ENCODE measurements at places on chromosomes 12 and 14.
A peak's percentile ranks its signal among the peaks of the same experiment; 100 is the strongest.

- no peak for DNase-seq
These were observed 7.5 kb upstream of the SERPINA5 start for GRCh38 chr14:94573475-94574277.

DNA sequence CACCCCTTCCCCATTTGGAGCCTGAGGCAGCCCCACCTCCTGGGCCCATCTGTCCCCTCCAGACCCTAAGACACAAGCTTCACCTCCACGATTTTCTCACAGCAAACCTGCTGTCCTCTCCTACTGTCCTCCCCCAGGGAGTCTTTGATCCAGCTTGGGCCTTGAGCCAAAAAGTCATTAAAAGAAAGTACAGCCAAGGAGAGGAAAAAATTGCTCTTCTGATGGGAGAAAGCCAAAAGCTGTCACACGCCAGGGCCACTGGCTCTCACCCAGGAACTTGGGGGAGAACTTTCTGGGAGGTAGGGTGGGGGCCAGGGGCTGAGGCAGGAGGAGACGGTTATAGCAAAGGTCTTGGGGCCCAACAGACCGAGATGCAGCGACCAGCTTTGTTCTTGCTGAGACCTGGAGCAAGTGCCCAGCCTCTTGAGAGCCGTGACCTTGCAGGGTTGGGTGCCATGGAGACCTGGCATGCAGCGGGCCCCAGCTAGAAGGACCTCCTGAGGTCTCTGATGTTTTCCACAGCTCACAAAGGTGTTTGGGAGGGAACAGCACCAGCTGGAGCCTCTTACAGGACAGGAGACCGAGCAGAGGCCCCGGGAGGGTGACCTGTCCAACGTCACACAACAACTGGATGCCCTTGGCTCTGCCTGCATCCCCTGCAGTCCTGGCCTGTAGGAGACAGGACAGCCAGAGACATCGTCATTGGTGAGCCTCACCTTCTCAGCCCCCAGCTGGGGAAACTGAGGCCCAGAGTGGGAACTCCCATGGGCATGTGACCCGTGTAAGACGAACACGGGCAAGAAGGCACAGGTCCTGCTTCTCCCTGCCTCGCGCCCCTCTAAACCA, 124.5 kb downstream of the CALM1 start:
- no peak for DNase-seq

DNA sequence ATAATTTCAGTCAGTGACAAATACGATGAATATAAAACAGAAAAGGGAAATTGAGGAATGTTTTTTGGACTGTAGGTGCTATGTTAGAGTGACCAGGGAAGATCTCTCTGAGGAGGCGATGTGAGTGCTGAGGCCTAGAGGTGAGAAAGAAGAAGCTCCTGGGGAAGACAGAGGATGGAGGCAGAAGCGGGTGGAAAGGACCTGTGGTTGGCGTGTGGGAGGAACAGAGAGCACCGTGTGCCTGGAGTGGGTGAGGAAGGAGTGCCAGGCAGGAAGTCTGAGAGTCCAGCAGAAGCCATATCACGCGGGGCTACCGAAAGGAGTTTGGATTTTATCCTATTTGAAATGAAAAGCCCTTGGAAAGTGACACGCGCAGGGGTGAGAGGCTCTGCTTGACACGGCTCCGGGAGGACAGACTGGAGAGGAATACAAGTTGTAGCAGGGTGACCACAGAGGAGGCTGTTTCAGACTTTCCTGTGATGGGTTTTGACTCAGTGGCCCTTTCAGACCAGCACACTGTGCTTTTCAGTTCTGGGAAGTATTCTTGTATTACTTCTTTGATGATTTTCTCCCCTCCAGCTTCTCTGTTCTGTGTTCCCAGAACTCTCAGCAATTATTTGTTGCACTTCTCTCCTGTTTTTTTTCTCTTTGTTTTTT, 96.9 kb downstream of the VRK1 start:
- no peak for DNase-seq

DNA sequence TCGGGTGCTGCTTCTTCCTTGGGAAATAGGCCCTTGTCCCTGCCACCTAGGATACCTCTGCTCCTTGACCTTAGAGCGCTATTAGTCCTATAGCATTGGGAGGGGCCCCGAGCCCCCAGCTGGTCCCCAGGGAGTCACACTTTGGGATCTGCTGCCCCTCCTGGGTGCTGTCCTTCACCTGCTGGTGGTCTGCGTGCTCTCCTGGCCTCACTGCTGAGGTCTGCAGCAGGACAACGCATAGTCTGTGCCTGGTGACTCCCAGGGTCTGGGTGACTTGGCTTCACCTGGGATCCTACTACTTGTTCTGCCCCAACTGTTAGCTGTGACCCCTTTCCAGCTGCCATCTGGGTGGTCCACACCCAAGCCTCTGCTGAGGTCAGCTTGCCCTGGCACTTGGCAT, 8.8 kb downstream of the TCL1B start:
- DNase-seq = no peak

- no peak for DNase-seq
These were observed 4.4 kb upstream of the KRT75 start for GRCh38 chr12:52438305-52439301.

DNA sequence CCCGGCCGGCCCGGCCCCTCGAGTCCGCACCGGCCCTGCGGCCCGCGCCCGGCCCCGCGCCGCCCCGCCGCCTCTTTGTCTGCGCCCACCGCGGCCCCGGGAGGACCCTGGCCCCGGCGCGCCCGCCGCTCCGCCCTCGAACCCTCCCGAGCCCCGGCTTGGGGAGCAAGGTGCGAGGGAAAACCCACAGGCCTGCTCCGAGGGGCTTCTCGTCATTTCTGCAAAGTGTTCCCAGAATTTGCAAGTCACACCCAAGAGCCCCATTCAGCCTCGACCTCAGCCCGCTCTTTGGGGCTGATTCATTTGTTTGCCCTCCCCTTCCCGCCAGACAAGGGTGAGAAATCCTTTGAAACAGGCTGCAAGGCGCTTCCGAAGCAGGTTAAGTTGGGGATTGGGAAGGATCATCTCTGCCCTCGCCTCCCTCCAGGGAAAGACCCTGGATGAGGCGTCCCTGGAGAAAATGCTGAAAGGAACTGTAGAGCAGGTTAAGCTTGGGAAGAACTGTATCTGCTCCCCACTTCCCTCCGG, 325 bp upstream of the CLIP1 start:
- DNase-seq = no peak

DNA sequence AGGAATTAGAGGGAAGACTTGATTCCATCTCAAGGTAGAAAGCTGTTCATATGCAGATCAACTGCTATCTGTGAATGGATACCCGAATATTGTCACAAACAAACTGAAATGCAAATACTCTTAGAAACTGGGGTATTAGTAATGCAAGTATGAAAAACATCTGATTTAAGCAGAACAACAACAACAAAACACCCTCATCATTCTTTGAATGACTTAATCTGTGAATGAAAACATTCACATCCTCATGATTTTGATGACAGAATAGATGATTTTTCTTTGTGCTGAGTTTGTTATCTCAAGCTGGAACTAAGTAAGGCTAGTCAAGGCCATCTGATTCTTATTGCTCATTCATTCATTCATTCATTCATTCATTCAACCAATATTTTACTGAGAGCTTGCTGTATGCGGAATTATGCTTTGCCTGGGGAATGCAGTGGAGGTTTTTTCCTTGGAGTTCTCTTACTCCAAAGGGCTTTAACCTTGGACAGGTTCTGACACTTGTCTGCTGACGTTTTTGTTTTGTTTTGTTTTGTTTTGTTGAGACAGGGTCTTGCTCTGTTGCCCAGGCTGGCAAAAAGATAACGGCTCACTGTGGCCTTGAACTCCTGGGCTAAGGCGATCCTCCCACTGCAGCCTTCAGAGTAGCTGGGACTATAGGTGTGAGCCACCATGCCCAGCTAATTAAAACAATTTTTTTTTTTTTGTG, 23.3 kb downstream of the OR10G3 start:
- no peak for DNase-seq

DNA sequence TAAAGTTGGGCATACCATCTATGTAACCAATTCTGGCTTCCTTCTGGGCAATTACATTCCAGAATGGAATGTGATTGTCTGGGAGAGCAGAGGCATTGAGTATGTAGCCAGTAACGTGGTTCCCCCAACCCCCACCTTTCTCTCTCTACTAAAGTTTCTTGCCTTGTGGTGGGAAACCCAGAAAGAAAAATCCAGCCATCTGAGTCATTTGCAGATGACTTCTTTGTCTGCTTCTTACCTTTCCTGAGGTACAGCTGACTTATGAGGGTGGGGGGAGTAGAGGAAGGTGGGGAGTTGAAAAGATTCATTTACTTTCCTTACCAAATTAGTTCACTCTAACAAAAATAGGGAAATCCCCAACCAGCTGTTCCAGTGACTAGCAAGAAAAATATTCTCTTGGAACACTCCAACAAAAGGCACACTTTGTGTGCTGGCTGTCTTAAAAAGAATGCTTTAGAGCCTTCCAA, 112.1 kb upstream of the FRMD6 start:
- peak; percentile 68 for DNase-seq

DNA sequence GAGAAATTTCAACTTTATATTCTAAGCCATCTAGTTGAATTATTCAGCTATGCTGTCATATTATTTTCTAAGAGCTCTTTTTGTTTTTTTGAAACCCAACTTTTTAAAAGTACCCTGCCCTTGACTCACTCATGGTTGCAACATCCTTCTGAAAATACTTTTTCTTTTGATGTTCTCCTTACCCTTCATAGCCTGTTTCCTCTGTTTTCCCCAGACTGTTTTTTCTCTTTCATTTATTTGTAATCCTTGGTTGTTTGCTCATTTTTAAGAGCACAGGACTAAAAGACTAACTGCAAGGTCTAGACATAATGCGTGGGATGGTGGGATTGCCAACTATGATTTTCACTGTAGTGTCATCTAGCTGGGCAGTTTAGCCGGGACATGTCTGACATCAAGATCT, 21.2 kb upstream of the CDKL1 start:
- no peak for DNase-seq

- no peak for DNase-seq
These were observed 3.1 kb downstream of the PFKM start for GRCh38 chr12:48122065-48122834.

DNA sequence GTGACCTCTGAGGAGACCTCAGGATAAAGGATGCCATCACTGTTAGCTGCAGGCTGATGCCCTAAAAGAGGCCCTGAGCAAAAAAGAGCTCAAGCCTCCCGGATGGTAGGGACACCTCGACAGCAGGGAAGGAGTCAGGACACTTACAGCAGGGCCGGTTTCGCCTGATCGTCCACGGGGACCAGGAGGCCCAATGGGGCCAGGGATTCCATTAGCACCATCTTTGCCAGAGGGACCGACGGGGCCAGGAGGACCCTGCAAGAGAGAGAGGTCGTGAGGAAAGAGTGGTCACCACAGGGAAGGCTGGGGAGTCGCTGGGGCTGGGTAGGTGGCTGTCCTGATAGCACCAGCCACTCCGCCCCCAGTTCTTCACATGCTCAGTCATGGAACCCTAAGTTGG, 12.4 kb downstream of the TMEM106C start:
- DNase-seq = no peak

DNA sequence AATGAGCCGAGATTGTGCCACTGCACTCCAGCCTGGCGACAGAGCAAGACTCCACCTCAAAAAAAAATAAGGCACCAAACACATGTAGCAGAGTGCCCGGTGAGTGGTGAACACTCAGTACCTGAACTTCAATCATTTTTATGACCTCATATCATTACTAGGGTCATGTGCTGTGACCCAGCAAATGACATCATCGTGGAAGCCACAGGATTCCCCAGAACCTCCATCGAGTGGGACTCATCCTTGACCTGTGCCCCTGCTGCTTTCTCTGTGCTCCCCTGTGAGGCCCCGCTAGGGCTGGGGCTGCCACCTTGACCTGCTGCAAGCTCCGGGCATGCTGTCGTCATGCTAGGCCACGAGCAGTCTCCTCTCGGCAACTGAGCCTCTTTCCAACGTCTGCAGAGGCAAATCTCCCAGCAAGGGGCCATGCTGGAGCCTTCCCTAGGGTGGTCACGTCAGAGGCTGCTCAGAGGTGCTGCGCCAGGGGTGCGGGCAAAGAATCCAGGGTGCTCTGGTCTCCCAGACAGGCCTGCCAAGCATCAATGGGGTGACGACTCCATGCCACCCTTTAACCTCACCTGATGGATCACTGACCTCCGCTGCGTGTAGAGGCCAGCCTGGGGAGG, 18.5 kb downstream of the GLTP start:
- DNase-seq = no peak

DNA sequence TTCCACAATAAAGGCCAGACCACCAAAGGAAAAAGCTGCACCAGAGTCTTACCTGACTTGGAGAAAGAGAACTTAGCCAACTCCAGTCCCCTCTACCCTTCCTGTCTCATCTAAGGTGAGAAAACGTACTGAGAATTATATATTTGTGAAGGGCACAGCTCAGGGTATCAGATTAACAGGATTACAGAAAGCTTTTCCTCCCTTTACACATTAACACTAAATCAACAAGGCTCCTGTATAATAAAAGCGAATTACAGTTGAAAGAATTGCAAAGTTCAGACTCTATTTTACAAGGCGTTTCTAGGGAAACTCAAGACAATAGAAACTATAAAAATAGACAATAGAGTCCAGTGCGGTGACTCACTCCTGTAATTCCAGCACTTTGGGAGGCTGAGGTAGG, 82.7 kb upstream of the RPL10L start:
- no peak for DNase-seq

GRCh38 chr14:97185186-97185585, 388.0 kb downstream of the VRK1 start:
- no peak for DNase-seq

- peak; percentile 72 for DNase-seq
These were observed 34.9 kb upstream of the CERS5 start for GRCh38 chr12:50201987-50202521.

GRCh38 chr14:103284574-103285467, 49.2 kb upstream of the EIF5 start:
- DNase-seq = no peak

GRCh38 chr12:15852383-15852782, 29.8 kb upstream of the STRAP start:
- DNase-seq = no peak

- DNase-seq = no peak
These were observed 75.9 kb upstream of the AMIGO2 start for GRCh38 chr12:47155457-47156166.

- DNase-seq = no peak
These were observed 59.6 kb upstream of the LRTM2 start for GRCh38 chr12:1760566-1761382.

GRCh38 chr12:118060301-118061010, 523 bp downstream of the WSB2 start:
- no peak for DNase-seq

Measured in AG04450 (cell line).